ENCODE measurements at places on chromosomes 6 and 20.

DNA sequence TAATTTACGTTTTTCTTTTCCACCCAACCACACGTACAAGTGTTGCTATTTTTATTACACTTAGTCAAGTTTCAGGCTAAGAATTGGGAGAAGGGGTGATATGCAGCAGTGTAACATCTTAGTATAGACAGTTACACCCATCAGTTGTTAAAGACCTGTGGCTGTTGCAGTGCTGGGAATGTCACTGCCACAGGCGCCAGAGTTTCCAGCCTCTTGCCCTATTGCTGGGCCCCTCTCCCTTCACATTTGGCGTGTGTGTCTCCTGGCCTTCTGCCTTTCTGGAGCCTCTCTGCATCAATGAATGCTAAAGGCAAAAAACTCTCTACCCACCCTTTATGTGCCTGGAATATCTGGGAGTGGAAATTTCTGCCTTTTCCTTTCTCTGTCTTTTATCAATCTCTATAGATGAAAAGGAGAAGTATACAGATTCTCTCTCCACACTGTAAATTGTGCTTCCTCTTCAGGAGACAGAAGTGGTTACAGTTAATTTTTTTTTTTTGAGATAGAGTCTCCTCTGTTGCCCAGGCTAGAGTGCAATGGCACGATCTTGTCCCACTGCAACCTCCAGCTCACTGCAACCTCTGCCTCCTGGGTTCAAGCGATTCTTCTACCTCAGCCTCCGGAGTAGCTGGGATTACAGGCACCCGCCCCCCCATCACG is 73.0 kb downstream of the TIAM2 start:
- no peak for DNase-seq

- DNase-seq, result no peak
Measured at GRCh38 chr6:75201021-75201420, 4.8 kb downstream of the COL12A1 start.

- DNase-seq, result no peak
Measured at GRCh38 chr6:164345806-164346496, 931.4 kb downstream of the QKI start.

- DNase-seq, result no peak
Measured at GRCh38 chr6:37693079-37693478, 4.6 kb downstream of the MDGA1 start.

- DNase-seq, result no peak
Measured at GRCh38 chr6:16656451-16656850, 104.8 kb downstream of the ATXN1 start.

- DNase-seq, result no peak
Measured at GRCh38 chr6:113631666-113632065, 225.5 kb upstream of the MARCKS start.

- DNase-seq, result no peak
Measured at GRCh38 chr6:144757299-144757698, 472.2 kb downstream of the UTRN start.

- DNase-seq, result no peak
Measured at GRCh38 chr6:121515630-121516265, 80.3 kb downstream of the GJA1 start.

- DNase-seq, result no peak
Measured at GRCh38 chr6:117389227-117390057, 36.3 kb downstream of the ROS1 start.

- DNase-seq, result no peak
Measured at GRCh38 chr20:741620-742019, 26.7 kb downstream of the SLC52A3 start.

GRCh38 chr6:116396441-116396840 is 25.7 kb downstream of the DSE start:
- DNase-seq, result no peak

DNA sequence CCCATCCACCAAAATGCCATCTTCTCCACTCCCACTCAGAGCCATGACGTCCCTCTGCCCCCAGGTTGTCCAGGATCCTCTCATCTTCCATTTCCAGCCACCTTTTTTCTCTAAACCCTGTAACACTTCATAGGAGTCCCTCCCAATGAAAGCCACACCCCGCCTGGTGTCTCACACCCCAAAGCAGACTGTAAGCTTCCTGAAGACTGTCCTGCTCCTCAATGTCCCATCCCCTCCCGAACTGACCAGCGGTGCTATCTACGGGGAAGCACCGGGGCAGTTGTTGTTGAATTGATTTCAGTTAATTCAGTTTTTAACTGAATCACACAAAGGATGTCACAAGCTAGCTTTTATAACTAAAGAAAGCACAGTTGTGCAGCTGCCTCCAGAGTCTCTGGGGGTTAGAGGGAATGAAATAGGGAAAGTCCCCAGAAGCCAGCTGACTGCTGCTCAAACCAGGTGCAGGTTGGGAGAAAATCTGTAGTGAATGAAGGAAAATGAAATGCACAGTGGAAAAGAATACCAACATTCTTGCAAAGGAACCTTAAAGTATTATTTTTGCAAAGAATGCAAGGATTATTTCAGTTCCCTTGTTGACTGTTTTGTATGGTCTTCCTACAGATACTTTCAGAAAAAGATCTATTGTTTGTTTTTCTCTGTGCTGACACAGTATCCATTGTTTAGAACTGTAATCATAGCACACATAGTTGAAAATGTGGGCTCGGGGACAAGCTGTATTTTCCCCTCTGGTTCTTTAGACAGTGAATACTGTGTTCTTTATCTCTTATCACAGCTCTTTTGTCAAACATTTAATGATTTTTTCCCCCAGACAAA is 222.6 kb upstream of the QKI start:
- DNase-seq, result no peak

DNA sequence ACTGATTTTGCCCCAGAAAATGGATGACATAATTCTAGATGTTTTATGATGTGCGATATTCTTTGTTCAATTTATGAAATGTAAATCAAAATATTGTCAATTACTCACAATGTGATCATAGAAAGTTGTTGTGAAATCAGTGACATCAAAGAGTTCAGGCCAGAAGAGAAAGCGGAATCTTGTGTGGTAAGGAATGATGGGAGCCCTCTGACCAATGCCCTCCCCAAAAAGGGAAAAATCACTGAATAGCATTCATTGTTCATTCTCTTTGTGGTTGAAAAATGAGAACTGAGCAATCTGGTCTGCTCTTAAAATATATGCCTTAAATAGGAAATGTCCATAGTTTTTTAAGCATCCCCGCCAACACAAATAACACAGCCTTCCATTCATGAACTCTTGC is 247.1 kb upstream of the GRIK2 start:
- DNase-seq, result no peak

DNA sequence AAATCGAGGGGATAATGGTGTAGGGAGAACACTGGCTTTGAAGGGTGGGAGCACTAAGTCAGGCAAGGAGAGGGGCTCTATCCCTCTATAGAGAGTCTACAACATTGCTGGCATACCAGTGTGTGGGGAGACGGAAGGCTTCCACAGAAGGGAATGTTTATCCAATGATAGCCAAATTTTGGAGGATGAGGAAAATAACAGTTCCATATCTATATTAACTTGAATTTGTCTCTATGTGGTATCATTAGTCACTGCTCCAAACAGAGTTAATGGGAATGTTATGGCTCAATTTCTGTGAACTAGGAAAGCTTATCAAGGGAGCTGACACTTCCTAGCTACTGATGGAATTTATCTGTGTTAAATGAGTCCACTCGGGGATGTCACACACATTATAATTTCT is 208.9 kb upstream of the PHACTR1 start:
- no peak for DNase-seq

DNA sequence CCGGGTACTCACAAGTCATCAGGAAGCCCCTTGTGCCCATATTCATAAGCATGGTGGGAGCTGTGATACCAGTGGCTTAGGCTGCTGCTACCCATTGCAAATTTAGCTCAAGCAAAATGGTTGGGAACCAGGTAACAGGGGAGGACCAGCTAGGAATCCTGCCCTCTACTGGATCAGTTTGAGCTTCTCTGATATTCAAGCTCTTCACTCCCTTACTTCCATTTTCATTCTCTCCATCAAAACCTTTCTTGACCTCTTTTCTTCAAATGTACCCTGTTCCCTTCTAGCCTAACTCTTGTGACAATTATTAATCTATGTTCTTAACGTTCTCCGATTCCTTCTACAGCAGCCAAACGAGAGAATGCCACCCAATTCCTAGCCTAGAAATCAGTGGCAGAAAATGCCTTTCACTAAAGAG is 9.7 kb downstream of the NOL7 start:
- no peak for DNase-seq

DNA sequence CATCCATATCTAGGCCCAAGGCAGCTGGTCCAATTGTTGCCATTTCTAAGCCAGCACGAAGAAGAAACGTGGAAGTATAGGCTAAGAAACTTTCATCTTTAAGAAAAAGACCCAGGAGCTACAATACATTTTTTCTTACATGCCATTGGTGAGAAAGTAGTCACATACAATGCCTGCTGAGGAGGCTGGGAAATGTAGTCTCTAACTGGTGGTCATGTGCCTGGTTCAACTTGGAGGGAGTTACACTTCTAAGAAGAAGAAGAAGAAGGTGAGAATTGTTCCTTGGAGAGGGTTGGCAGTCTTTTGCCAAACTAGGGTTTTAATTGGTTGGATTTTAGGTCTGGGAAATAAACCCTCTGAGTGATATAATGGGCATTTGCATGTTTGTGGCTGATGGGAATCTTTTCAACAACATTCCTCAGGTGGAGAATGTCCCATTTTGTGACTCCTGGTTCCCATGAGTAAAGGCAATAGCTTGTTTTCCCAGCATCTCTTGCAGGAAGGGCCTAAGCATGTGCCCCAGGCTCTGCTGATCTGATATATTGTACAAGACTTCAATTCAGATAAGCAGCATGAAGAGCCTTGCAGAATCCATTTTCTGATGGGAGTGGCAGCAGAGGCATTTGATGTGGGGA is 47.0 kb upstream of the PREP start:
- DNase-seq, result no peak

DNA sequence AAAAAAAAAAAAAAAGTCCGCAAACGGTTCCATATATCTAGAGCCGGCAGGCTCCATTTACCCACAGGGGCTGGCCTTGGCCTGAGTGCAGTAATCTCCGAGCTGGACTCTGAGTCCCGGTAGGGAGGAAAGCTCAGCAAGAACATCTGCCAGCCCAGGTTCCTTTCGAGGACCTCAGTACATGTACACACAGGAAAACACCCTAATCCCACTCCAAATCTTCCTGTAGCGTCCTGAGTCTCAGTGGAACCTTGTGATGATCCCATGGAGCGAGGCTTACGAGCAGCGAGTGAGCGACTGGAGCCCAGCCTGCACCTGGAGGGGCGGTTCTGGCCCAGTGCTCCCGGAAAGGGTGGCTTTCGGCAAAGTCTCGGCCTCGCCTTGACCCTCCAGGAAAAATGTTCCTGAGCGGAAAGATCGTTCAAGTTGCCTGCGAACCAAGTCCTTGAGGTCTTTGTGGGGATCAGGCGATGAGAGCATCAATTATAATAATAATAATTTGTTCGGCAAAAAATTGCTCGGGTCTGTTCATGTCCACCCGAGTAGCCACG is 32.1 kb downstream of the PRSS16 start:
- no peak for DNase-seq

All from activated T-helper 9 cell treated with anti-CD3 and anti-CD28 coated beads, Interleukin-2, amount 50 U/mL, for 16 hours (primary cell).